ENCODE measurements at places on chromosomes 6 and 20. TPM values are rescaled to one million over a fixed set of nuclear protein-coding genes. Genes with fewer than 3 reads are reported as not detected.

GRCh38 chr6:147958683-147959082 is 384.0 kb upstream of the SASH1 start:
- no peak for DNase-seq

DNA sequence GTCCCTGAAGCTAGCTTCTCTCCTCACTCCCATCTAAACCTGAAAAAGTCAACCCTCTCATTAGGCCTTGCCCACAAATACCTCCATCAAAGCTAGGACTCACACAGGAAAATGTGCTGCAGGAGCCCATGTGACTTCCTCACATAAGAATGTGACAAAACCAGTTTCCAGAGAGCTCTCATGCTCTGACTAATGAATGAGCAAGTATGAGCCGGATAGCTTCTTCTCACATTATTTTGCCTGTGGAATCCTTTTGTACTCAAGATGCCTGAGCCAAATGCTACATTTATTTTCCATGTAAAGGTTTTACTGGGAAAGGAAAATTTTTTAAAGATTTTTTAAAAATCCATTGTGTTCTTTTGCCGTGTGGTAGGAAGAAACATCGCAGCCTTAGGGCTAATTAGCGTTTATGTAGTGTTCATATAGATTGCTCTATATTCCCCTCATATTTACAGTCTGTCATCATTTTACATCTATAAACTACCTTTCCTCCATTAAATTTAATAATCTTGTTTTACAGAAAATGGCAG is 68.6 kb upstream of the CCN6 start:
- DNase-seq = peak; percentile 82

The BPIFB1 gene
- not detected for total RNA-seq

- no peak for DNase-seq
These were observed 117.0 kb downstream of the PCSK2 start for GRCh38 chr20:17343656-17344452.

GRCh38 chr6:134464690-134465411 is 146.9 kb upstream of the SGK1 start:
- peak; percentile 85 for DNase-seq

- no peak for DNase-seq
These were observed 60.1 kb downstream of the GFRA4 start for GRCh38 chr20:3603108-3603507.

DNA sequence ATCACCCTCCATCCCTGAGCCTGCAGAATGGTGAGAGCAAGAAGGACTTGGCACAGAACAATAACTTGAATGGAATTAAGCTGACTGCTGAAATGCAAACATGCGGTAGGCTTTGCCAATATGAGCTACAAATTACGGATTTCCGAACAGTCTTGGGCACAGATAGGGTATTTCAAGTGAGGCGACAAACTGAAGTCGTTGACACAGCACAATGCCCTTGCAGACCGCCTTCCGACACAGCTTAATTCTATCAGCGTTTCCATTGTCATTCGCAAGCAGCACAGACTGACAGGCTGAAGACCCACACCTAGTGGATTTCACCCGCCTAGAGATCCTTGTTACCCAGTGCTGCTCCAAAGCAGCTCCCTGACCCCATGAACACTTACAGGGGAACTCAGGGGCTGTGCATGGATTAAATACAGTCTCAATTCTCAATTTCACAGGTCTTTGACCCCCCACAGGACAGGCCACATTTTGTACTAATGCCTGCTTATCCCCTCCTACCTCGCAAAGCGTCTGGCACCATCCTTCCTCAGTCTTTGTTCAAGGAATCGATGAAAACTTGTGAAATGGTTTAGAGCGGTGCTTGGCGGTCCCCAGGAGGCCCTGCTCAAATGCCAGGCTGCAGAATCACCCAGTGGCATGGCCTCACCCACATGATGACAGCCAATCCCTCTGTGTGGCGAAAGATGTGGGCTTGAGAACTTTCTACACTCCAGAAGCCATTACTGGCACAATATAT is 34.6 kb downstream of the RAMACL start:
- no peak for DNase-seq

The CST5 gene
- total RNA-seq = not detected

The CTCFL gene
- not detected for total RNA-seq

DNA sequence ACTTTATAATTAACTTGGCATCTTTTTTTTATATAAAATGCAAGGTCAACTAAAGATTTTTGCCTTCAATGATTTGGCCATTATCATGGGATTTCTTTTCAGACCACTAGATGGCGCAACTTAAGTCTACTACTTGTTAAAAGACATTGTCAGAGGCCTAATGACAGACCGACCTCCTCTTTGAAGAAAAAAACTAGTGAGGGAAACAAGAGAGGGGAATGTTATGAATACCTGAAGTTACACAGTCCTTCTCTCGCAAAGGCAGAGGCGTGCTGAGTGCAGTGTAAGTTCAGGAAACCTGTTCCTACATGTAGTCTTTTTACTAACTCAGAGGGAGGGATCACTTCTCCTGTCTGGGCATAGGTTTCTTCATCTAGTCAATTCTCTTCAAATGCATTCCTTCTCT is 9.3 kb downstream of the TRAPPC3L start:
- peak; percentile 60 for DNase-seq

DNA sequence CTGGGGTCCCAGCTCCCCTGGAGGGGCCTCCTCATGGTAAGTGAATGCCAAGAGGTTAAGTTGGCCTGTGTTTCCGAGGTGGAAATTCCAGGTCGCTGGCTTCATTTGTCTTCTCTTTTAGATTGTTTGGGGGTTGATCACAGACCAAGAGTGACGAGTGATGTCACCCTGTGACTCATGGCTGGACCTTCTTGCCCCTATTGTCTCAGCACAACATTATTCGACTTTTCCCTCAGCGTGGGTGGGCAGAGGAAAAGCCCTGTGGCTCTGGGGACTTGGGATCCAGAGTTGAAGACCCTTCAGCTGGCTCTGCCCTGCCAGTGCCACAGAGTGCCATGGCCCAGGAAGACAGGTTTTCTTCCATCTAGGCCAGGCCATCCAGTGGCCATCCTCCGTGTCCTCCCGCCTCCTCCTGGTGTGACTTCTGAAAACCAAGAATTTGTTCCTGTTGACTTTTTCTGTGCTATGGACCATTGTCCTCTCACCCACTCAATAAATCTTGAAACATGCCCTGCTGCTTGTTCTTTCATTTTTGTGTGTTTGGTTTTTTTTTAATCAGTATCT is 15.4 kb upstream of the SNHG17 start:
- no peak for DNase-seq

The EHMT2 gene
- total RNA-seq = 75.5 TPM

GRCh38 chr6:35052694-35053565 is 88.2 kb downstream of the TCP11 start:
- no peak for DNase-seq

- no peak for DNase-seq
These were observed 184.3 kb downstream of the TTLL2 start for GRCh38 chr6:167508919-167509852.

The CENPW gene
- 37.8 TPM for total RNA-seq

The PHACTR2 gene
- 15.5 TPM for total RNA-seq

DNA sequence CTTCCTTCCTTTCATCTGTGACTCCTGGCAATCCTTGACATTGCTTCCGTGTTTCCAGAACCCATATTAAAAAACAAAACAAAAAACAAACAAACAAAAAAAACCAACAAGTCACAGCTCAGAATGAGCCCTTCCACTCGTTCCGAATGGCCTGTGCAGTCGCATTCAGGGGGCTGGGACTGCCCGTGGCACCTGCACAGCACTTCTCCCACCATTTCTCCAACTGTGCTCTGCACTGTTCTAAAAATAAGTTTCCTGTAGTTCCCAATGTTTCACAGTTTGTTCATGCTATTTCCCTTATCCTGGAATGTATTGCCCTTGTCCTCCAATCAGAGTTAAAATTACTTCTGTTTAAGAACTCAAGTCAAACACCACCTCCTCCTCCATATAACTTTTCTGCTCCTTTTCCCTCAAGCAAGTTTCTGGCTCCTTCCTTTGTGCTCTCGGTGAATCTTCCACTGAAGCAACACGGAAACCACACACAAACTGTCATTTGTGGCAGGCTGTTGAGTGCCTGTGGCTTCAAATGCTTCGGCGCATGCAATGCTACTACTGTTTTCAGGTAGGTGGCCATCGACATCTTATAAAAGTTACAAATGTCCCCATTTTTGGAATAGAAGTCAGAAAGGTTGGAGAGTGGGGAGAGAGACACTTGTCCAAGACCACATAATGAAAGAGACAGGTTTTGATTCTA is 57.7 kb downstream of the PDE10A start:
- DNase-seq = no peak

DNA sequence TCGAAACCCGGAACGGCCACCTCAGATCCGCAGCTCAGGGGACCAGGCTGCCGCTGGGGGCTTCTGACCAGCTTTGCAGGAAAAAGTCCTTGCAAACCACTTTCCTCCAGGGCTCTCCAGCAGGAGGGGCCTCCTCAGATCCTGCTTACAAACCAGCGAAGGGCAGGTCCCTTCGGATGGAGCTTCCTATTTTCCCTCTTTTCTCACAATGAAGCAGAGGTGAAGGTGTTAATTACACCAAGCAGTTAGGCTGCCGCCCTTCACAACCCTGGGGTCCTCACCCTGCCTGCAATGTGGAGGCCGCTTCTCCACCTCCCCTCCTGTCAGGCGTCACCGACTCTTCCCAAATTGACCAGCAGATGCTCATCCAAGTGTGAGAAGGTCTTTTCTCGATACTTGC is 5.7 kb downstream of the ARHGAP40 start:
- DNase-seq = no peak

- no peak for DNase-seq
These were observed 56.7 kb upstream of the ZFAND3 start for GRCh38 chr6:37762806-37763205.

GRCh38 chr6:125780540-125781313 is 10.0 kb upstream of the NCOA7 start:
- DNase-seq = peak; percentile 54

The KCNK16 gene
- not detected for total RNA-seq

The SLC9A8 gene
- 10.6 TPM for total RNA-seq

DNA sequence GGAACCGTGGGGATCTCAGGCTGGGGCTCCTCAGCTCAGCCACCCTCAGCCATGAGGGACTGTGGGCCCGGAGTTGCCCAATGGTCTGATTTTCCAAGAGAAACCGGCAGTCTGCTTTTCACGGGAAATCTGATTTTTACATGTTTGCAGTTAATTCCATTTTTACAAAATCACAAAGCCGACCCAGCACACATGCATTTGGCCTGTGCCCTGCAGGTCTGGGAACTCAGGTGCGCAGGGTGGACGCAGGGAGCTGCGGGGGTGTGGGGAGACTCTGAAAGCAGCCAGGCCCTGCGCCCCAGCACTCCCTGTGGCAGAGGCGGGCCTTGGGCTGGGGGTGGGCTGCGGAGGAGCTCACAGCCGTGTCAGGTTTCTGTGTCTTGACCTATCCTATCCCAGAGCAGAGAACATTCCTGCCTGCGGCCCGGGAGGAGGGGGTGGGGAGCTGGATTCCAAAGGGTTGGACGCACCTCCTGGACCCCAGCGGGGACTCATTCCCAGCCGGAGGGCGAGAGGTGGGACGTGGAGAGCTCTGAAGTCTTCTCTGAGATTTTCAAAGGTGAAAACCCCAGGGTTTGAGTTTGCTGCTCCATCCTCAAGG is 60.6 kb downstream of the ADNP start:
- DNase-seq = no peak

The RCAN2 gene
- total RNA-seq = 0.22 TPM

- DNase-seq = peak; percentile 68
These were observed 68.5 kb upstream of the ZNF184 start for GRCh38 chr6:27541212-27541932.

- DNase-seq = peak; percentile 95
These were observed 114.5 kb downstream of the SLC22A3 start for GRCh38 chr6:160462551-160463109.

The ETV7 gene
- 0.24 TPM for total RNA-seq

GRCh38 chr6:102223942-102224341 is 830.4 kb downstream of the GRIK2 start:
- DNase-seq = no peak

GRCh38 chr6:22651731-22652130 is 82.4 kb downstream of the HDGFL1 start:
- no peak for DNase-seq

The PRDM13 gene
- total RNA-seq = not detected

The ID4 gene
- total RNA-seq = 3.8 TPM

DNA sequence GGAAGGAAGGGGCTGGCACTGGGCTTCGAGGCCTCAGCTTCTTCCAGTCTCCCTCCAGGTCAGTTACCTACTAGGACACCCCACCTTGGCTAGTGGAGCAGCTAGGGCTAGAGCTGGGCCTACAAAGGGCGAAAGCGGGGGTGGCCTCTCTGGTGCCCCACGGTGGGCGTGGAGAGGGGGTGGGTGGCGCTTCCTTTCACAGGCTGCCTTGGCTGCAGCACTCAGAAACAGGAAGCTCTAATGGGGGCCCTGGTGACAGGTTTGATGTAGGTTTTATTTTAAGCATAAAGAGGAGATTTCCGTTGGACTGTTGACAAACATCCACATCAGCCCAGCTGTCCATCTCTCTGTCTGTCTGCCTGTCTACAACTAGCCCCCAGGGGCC is 13.4 kb downstream of the FAM110A start:
- DNase-seq = no peak

The LY6G5C gene
- not detected for total RNA-seq

All from A172 (cell line).